ENCODE measurements at places on chromosomes 1 and 21. TPM values are rescaled to one million over a fixed set of nuclear protein-coding genes. Genes with fewer than 3 reads are reported as not detected.
A peak's percentile ranks its signal among the peaks of the same experiment; 100 is the strongest.

DNA sequence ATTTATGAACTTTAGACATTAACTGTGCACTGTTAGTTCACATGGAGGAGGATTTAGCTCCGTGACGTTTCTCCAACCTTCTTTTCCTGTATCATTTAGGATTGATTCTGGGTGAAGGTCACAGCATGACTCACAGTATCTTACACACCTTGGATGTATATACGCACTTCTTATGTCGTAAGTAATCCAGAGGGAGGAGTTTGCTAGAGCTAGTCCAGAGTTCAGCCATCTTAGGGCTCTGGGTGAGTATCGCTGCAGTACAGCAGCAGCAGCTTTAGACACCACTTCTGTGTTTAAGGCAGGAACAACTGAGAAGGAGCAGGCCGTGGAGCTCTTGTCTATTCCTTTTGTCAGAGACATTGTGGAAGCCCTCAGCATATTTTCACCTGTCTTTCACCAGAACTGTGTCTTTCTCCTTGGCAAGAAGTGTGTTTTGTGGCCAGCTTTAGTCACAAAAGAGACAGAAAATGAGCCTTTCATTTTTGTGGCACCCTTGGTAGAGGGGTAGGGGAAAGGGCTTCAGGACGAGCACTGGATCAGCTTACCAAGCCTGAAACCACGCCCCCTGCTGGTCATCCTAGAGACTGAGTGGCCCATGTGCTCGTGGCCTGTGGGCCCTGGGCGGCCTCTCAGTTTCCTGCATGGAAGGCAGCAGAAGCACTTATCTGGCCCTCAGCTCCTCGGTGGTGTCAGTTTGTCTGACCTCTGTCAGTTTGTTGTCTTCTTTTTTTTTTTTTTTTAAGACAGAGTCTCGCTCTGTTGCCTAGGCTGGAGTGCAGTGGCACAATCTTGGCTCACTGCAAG lies 64.0 kb downstream of the ADARB1 start:
- H3K4me1 ChIP-seq = peaks cover 15% of the 10 kb centered on the region
- no peaks in the 10 kb centered on the region for H3K27me3 ChIP-seq
- H3K36me3 ChIP-seq = peaks cover 24% of the 10 kb centered on the region

The OR2T35 gene
- total RNA-seq = 1.6 TPM

GRCh38 chr21:38349111-38349746 lies 92.4 kb downstream of the KCNJ15 start:
- no peaks in the 10 kb centered on the region for H3K36me3 ChIP-seq
- H3K4me1 ChIP-seq = no peaks in the 10 kb centered on the region
- no peak overlapping the region for H3K27ac ChIP-seq
- no peak for DNase-seq
- H3K27me3 ChIP-seq = peaks cover 1% of the 10 kb centered on the region

The GNAT2 gene
- 0.71 TPM for total RNA-seq

The STRIP1 gene
- total RNA-seq = 60.4 TPM

The CLEC20A gene
- total RNA-seq = 2.9 TPM

The PTPN7 gene
- total RNA-seq = 29.4 TPM

- no peak overlapping the region for H3K4me3 ChIP-seq
- no peak for DNase-seq
- peaks cover 3% of the 10 kb centered on the region for H3K27me3 ChIP-seq
- H3K27ac ChIP-seq = no peak overlapping the region
- H3K36me3 ChIP-seq = no peaks in the 10 kb centered on the region
- H3K4me1 ChIP-seq = no peaks in the 10 kb centered on the region
Measured at GRCh38 chr1:162951553-162952315, 90.8 kb upstream of the CCDC190 start.

GRCh38 chr1:26035959-26036755 lies 9.8 kb downstream of the SLC30A2 start:
- peak overlapping the region; percentile 78 for H3K27ac ChIP-seq
- peak overlapping the region; percentile 96 for H3K4me3 ChIP-seq
- H3K27me3 ChIP-seq = peaks cover 6% of the 10 kb centered on the region

The HSPA6 gene
- total RNA-seq = 4.5 TPM

The GRIK1 gene
- not detected for total RNA-seq

DNA sequence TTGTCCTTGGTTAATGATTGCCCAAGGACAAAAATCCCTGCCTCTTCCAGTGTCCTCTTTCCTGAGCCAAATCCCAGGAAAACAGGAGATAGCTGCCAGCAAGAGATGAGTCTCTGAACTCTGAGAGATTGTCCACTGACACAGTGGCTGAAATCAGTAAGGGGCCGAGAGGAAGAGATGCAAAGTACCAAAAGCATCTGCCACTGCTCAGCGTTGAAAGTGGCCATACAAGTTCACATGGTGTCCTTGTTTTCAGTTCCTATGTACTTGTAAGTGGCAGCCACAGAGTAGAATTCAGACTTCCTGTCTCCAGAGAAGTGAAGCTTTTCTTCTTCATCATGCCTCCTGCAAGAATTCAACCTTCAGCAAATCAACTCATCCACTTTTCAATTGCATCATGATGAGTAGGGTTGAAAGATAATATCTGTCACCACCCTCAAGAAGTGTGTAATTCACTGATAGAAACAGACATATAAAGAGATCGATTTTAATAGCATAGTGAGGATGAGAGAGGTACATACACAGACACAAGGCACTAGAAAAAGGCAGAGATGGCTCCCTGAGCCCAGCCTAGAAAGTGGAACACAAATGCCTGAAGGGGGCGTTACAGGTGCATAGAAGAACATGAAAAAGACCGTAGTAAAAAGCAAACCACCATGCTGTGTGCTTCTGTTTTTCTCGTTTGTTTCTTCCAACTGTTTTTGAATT lies 185.8 kb downstream of the MRPL39 start:
- peaks cover 63% of the 10 kb centered on the region for H3K4me1 ChIP-seq
- no peaks in the 10 kb centered on the region for H3K27me3 ChIP-seq
- peak overlapping the region; percentile 91 for H3K27ac ChIP-seq
- no peak for DNase-seq

GRCh38 chr1:108036796-108037562 lies 72.0 kb upstream of the VAV3 start:
- H3K27ac ChIP-seq = no peak overlapping the region
- no peak overlapping the region for H3K4me3 ChIP-seq
- no peaks in the 10 kb centered on the region for H3K36me3 ChIP-seq
- no peak for DNase-seq
- H3K4me1 ChIP-seq = peaks cover 13% of the 10 kb centered on the region
- H3K27me3 ChIP-seq = no peaks in the 10 kb centered on the region

- H3K27me3 ChIP-seq = no peaks in the 10 kb centered on the region
- peak; percentile 88 for DNase-seq
- peaks cover 7% of the 10 kb centered on the region for H3K36me3 ChIP-seq
- peaks cover 4% of the 10 kb centered on the region for H3K4me1 ChIP-seq
- no peak within 1 kb of the TSS for H3K4me3 ChIP-seq
Measured at GRCh38 chr1:182604175-182605164, at the start of gene RGS16. Gene RGS16, minus strand, starts transcription at chr1:182604389. Its CDS starts 130 bp downstream, at chr1:182604259.

- H3K4me3 ChIP-seq = no peak overlapping the region
- no peak for DNase-seq
- no peak overlapping the region for H3K27ac ChIP-seq
- H3K36me3 ChIP-seq = no peaks in the 10 kb centered on the region
- peaks cover 24% of the 10 kb centered on the region for H3K27me3 ChIP-seq
Measured at GRCh38 chr1:41493117-41493536, 8.6 kb upstream of the EDN2 start.

- no peak overlapping the region for H3K4me3 ChIP-seq
- no peaks in the 10 kb centered on the region for H3K36me3 ChIP-seq
- H3K27ac ChIP-seq = no peak overlapping the region
Measured at GRCh38 chr1:156124557-156125483, 10.3 kb downstream of the LMNA start.

DNA sequence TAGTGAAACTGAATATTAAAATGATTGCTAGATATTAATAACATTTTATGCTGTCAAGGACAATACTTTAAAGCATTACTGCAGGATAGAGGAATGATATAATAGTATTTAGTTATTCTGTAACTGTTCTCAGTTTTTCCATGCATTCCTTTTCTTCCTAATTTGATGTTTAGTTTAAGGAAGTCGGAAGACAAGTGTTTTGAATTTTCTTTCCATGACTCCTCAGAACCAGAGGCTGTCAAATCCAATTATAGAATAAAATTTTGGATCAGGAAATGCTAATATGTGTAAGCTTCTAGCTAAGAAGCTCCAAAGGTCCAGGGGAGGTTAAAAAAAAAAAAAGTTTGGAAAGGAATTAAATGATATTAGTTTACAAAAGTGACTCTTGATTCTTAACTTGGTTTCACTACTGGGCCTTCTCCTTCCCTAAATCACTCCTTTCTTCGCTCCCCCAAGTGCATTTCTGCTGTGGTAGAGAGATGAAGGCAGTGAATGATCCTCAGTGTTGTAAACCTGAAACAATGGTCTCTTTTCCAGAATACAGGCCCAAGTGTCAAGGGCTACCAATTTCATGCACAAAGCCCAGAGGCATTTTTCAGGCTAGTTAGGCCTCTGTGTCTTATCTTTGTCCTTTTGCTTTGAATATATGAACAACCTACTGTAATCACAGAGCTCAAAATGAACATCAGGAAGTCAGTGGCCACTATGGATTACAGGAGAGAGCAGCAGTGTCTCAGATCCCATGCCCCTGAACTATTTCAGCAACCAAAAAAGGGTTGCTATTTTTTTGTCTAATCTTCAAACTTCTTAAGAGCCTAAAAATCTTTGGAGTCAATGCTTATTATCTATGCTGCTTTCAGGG lies 6.2 kb downstream of the ADSS2 start:
- H3K4me1 ChIP-seq = peaks cover 51% of the 10 kb centered on the region
- H3K4me3 ChIP-seq = no peak overlapping the region
- H3K36me3 ChIP-seq = peaks cover 42% of the 10 kb centered on the region
- no peaks in the 10 kb centered on the region for H3K27me3 ChIP-seq

The PTGS2 gene
- not detected for total RNA-seq

The ATP1A2 gene
- not detected for total RNA-seq

DNA sequence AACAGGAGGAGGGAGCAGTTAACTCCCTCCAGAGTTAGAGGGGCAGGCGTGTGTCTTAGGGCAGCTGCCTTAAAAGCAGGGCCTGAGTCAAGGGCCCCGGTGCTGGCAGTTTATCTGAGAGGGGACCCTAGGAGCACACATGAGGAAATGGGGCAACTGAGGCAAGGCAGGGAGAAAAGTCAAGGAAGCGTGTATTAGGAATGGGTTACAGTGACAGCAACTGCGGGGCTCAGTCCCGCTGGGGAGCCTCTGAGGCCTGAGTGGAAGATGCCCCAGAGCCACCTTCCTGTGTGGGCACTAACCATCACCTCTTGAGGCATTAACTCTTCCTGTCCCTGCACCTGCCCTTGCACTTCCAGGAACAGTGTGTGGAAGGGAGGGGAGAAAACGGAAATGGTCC lies 276.3 kb downstream of the MATN1 start:
- DNase-seq = no peak
- peaks cover 4% of the 10 kb centered on the region for H3K27me3 ChIP-seq
- no peak overlapping the region for H3K27ac ChIP-seq
- H3K4me3 ChIP-seq = no peak overlapping the region
- H3K4me1 ChIP-seq = no peaks in the 10 kb centered on the region
- H3K36me3 ChIP-seq = no peaks in the 10 kb centered on the region

DNA sequence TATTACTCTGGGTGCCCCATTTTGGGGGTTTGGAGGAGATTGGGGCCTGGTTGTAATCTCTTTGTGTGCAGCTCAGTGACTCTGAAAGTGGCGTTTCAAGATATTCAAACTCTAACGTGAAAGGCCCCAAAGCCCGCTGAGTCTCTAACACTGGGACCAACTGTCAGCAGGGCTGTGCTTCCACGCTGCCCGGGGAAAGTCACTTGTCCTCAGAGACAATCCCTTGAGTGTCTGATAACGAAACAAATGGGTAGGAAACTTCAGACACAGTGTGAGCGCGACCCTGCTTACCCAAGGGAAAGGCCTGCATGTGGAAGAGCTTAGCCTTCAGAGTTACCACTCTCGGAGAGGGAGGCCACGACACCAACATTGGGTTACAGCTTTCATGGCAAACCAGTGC lies 837 bp downstream of the UBASH3A start:
- H3K36me3 ChIP-seq = no peaks in the 10 kb centered on the region
- DNase-seq = no peak
- H3K4me1 ChIP-seq = peaks cover 8% of the 10 kb centered on the region
- H3K27me3 ChIP-seq = peaks cover 2% of the 10 kb centered on the region

The VPS45 gene
- 39.0 TPM for total RNA-seq

The TMEM52 gene
- 0.51 TPM for total RNA-seq

The CR1 gene
- 11.4 TPM for total RNA-seq

DNA sequence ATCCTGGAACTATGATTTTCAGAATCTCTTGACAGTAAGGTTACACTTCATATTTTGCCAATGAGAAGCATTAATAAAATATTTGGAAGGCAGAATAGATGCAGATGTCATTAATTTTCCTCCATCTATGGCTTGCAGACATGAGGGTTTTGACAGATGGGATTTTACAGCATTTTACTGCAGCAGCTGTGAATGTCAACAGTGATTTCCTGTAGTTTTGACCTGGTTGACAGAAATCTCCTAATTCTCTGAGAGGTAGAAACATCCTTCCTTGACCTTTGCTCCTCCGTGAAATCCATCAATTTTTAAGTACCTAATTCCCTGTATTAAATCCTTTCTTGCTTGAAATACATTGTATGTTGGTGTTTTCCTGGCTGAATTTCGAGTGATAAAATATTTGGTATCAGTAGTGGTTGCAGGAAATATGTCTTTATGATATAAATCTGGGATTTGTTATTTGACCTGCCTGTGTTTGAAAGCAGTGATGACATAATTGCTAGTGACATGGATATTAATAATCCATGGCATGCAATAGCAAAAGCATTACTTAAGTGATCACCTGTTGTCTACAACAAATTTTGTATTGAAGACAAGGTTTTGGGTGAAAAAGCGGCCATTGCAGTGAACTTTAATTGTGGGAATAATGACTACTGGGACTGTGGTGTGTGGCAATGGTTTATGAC lies 73.9 kb downstream of the HLX start:
- H3K27ac ChIP-seq = no peak overlapping the region
- no peak overlapping the region for H3K4me3 ChIP-seq
- no peak for DNase-seq
- H3K36me3 ChIP-seq = peaks cover 1% of the 10 kb centered on the region
- no peaks in the 10 kb centered on the region for H3K4me1 ChIP-seq
- H3K27me3 ChIP-seq = no peaks in the 10 kb centered on the region

The RASSF5 gene
- total RNA-seq = 114 TPM

The OPTC gene
- total RNA-seq = not detected

The CHODL gene
- total RNA-seq = 0.20 TPM

DNA sequence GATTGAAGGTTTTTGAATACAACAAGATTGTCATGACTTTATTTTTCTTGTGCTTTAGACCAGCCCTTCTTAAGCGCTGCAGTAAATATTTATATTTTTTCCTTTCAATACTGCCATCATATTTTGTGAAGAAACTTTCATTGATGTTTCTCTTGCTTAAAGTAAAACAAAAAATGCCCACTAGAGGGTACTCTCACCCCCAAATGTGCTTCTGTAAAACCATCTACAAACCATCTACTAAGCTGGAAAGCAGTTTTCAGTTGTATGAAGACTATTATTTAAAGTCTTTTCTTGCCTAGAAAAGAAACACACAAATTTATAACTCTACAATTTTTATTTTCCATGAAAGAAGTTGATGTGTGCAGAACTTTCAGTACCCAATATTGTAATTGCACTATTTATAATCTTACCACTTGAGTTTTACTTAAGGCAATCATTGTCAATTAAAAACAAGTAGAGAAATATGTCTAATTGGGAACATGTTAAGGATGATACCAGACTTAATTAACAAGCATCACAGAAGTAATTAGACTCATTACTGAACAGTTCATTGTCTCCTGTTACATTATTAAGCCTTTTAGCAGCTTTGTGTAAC lies 10.7 kb downstream of the LEPR start:
- H3K4me3 ChIP-seq = no peak overlapping the region
- H3K36me3 ChIP-seq = peaks cover 29% of the 10 kb centered on the region
- no peak overlapping the region for H3K27ac ChIP-seq
- no peaks in the 10 kb centered on the region for H3K4me1 ChIP-seq

Measured in activated B cell treated with CpG ODN at 0.5 μM for 24 hours (primary cell).